ENCODE measurements at places on chromosomes 4 and X.

DNA sequence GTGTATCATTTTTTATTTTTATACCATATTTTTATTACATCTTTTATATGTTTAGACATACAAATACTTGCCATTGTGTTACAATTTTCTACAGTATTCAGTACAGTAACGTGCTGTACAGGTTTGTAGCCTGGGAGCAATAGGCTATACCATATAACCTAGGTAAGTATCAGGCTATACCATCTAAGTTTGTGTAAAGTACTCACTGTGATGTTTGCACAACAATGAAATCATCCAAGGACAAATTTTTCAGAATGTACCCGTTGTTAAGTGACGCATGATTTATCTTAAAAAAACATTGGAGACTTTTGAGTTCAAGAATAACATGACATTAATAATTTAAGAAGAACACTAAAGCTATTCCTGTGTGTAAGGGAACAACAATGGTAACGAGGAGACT is 96.0 kb upstream of the LEF1 start:
- no peak for DNase-seq

DNA sequence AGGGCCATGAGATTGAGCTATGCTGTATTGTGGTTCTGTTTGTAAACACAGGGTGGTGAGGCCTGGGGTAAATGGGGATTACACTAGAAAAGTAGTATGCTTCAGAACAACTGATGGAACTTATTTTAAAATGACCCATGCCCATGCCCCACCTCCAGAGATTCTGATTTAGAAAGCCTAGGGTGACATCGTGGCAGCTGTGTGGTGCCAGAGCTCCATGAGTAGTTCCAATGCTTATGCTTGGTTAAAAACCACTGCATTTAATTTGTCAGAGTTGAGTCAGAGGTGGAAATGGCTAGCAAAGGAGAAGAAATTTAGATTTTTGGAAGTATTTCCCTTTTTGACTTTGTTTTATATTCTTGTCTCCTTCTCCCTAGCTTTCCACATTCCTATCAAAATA is 63.4 kb upstream of the PDE5A start:
- no peak for DNase-seq

DNA sequence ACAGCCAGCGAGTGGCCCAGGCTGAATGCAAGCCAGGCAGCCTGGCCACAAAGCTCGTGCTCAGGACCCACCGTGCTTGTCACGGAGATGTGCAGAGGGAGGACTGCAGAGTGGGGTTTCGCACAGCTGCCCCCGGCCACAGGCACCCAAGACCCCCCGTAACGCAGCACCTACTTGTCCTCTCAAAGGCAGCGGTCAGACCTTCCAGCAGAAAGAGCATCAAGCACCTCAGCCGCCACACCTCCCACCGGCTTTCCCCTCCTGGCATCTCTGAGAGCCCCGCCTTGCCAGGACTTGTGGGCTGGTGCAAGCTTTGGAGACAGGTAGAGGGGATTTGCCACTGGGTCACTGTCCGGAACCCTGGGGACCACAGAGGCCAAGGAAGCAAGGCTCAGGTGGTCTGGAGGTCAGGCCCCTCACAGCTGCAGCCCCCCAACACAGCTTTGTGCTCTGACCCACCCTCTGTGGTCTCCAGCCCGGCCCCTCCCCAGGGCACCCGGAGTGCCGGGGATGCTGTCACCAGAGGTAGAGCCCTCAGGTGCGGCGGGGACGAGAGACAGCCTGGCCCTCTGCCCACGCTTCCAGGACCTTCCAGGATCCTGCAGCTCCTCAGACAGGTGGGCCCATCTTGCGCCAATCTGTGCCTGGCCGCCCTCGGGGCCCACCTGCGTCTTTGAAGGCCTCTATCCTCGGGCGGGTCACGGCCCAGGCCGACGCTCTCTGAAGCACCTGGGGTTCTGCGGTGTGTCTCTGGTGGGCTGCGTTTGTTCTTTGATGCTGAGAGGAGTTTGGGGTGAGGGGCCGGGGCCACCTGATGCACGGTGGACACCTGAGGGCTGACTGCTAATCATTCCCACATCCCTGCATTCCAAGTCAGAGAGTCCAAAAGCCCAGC is 34.4 kb upstream of the HMX1 start:
- DNase-seq = no peak

DNA sequence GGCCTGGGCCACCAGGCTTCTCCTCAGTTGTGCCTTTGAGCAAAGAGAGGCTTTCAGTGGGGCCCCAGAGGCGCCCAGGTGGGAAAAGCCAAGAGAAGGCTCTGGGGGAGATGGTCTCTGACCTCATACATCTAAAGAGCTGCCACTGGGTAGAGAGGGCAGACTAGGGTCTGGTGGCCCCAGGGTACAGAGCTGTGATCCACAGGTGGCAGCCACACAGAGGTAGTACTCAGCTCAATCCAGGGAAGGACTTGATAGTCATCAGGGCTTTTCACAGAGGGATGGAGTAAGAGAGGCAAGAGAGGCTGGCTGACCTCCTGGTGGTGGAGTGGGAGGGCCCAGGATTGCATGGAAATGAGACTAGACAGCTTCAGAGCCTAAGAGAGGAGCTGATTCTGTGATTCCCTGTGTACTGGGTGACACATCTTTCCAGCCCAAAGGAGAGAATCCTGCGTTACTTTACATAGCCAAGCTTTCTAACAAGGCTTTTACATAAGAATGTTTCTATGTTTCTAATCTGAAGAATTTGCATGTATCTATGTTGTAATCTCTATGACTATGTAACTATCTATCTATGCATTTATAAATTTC is 53.2 kb upstream of the PJA1 start:
- no peak for DNase-seq

DNA sequence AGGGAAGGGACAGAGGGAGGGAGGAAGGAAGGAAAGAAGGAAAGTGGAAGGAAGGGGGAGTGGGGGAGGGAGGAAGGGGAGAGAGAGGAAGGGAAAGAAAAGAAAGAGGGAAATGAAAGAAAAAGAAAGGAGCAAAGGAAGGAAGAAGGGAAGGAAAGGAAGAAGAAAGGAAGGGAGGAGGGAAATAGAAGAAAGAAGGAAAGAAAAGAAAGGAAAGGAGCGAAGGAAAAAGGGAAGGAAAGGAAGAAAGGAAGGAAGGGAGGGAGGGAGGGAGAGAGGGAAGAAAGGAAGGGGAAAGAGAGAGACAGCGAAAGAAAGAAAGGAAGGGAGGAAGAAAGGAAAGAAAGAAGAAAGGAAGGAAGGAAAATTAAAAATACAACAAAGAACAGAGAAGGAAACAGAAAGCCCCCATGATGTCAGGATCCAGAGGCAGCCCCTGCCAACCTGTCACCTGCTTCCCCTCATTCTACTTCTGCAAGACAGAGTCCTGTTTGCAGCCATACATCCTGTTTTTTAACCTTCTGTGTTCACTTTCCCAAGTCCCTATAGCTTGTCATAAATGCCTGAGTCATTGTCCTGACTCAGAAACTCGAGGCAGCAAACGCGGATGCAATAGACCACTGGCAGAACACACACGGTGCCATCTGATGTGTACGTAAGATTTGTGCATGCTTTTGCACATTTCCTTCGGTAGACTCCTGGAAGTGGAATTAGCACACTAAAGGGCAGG is 77.0 kb upstream of the C4orf50 start:
- no peak for DNase-seq

All from activated CD4-positive, alpha-beta T cell treated with anti-CD3 and anti-CD28 coated beads, Interleukin-2, amount 50 U/mL, for 4 hours (primary cell).